ENCODE measurements at places on chromosomes 2 and 18.

GRCh38 chr2:64990876-64991275 is 1.7 kb downstream of the SLC1A4 start:
- no peak for DNase-seq

GRCh38 chr2:188944442-188944841 is 29.7 kb upstream of the COL3A1 start:
- no peak for DNase-seq

- DNase-seq: no peak
Measured at GRCh38 chr18:22368021-22368420, 49.7 kb downstream of the CTAGE1 start.

GRCh38 chr18:27042177-27042576 is 142.9 kb downstream of the CHST9 start:
- DNase-seq: no peak

- DNase-seq: no peak
Measured at GRCh38 chr2:174025271-174026121, 60.3 kb upstream of the SP3 start.

GRCh38 chr18:61502472-61502871 is 169.2 kb downstream of the CDH20 start:
- DNase-seq: no peak

DNA sequence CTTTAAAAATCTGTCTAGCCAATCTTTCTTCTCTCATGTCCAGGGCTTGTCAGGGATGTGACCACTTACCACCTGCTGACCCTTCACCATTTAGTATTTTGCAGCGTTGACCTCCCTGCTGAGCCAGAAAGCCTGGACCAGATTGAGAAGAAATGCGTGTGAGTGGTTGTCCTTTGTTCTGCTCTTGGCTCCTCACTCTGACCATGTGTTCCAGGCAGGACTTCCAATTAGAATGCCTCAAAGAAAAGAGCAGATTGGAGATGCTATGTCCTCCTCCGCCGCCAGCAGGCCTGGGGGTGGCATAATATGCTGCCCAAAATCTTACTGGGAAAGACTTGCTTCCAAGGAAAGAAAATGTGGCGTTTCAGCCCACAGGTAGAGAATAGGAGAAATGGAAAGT is 894.1 kb downstream of the SLC4A3 start:
- no peak for DNase-seq

- DNase-seq: no peak
Measured at GRCh38 chr2:96957244-96957643, 29.1 kb downstream of the FAM178B start.

GRCh38 chr2:195150819-195151218 is 506.2 kb upstream of the SLC39A10 start:
- DNase-seq: no peak

DNA sequence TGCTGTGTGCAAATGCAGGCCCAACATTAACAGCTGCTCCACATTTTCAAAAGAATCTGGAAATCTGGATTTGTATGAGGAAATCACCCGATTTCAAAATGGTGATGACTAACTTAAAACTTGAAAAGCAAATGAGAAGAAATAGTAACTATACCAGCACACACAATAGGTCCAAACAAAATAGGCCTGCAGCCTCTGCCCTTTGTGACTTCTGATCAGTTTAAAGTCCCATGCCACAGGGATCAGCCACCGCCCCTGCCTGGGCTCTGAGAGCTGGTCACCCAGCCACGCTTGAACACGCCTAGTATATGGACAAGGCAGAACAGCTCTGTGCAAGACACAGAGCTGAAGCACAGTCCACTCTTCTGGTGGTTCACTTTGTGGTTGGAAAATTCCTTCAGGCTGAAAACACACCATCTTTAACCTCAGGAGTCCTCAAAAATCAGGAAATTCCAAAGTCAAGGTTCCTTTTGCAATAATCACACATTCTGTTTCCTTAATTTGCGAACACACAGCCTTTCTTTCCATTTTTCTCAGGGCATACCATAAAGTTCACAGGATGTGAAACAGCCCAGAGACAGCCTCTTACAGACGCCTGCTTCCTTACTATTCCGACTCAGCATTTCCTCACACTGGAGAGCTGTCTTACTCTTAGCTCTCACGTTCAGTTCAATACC is 150.1 kb upstream of the RIOK3 start:
- no peak for DNase-seq

DNA sequence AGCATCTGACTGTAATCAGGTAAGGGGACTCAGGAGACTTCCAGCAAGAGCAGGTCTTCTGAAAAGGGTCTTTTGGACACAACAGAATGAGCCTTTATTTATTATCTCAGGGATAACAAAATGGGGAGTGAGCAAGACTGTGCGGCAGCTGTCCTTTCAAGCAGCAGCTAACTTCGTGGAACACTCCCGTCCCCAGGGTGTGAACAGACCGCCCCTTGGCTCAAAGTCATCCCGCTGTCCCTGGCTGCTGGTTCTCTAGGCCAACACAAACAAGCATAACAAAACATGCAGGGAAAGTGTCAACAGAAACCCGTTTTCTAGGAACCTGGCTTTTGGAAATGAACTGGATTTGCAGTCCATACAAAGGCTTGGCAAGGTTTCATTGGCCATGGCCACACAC is 787.9 kb upstream of the FANCL start:
- no peak for DNase-seq

GRCh38 chr18:12658426-12659138 is 675 bp upstream of the SPIRE1 start:
- DNase-seq: no peak

DNA sequence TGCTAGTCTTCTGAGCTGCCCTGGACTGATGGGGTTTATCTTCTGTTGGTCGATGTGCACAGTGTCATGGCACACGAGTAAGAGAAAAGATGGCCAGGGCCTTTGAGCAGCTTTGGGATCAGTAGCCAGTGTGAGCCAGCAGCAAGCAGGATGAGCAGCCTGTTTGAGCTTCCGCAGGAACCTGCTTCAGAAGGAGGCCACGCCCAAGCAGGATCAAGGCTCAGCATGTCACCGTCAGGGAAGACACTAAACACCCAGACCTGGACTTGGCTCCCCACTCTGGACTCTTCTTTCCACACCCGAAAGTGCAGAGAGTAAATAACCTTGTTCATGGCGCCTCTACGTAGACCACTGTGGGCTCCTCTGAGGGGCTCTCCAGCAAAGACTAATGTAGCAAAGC is 25.2 kb upstream of the ASB1 start:
- DNase-seq: no peak

GRCh38 chr18:72623444-72623843 is 79.3 kb upstream of the CBLN2 start:
- no peak for DNase-seq

DNA sequence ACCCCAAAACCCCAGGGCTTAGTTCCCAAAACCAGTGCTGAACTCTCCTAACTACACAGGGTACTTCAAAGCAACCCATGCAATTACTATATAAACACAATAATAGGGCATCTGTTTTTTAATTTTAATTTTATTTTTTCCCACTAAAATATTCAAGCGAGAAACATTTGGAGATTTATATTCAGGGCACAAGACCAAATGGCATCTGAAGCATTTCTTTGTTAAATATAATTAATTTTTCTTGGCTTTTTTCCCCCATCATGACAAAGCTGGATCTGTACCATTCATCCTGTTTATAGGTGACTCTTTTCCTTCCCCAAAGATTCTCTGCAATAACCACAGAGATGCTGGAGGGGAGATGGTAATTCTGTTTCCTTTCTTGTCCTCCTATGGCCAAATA is 18.1 kb upstream of the HDAC4 start:
- no peak for DNase-seq

GRCh38 chr2:109290887-109291643 is 162.1 kb downstream of the SH3RF3 start:
- no peak for DNase-seq

- no peak for DNase-seq
Measured at GRCh38 chr2:235642446-235643098, 148.7 kb downstream of the AGAP1 start.

DNA sequence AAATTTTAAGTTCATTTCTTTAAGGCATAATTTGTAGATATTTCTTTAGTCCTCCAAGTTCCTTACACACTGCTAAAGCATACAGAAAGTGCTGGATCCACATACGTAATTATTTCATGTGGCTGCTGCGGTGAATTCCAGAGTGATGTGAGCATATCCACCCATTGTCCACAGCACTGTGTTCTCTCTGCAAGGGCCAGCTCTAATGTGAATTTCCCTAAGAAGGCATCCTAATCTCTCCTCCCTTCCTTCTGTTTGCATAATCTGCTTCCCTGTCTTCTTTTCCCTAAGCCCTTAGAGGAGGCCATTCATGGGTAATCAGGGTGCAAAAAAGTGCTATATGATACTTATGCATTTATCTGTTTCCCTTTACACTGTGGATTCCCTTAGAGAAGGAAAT is 57.2 kb downstream of the COBLL1 start:
- no peak for DNase-seq

DNA sequence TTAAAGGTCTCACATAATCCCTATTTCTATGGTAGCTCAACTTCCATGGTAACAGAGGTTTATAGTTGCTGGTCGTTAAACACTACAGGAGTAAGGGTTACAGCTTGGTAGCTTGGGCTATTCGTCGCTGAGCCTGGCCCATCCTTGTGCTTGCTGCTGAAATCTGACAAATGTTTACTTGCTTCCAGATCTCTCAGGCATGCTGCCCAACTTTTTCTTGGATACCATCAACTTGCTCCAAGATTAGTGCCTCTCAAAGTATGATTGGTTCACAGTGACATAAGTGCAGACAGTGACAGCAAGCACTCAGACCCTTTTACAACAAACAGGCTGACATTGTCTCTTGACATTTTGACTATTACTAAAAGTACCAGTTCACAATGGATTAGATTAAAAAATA is 231.8 kb downstream of the KCNS3 start:
- DNase-seq: no peak

DNA sequence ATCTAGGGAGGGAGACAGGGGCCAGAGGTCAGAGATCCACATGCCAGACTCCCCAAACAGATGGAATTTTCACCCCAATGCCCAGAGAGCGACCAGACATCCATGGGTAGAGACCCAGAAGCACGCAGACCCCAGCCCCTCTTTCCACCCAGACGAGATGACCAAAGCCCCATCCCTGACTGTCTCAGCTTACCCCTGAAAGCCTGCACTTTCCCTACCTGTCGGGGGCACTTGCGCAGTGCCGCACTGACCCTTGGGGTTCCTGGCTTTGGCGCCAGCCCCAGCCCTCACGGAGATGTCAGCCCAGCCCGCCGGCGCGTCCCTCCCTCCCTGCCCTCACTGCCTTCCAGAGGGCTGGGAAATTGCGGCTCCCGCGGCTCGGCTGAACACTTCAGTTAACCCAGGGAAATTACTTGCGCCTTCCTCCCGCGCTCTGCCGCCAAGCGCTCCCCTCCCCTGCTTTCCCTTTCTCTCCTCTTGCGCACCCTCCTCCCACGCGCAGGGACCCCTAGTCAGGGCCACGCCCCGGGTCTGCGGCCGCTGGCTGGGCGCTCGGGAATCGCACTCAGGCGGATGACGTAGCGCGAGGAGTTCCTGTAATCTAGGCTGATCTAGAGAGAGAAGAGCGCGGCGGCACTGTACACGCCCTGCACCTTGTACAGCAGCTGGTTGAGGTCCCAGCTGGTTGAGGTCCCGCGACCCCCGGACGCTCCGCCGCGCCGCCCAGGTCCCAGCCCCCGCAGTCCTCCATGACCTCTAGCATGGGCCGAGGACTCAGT is 12.0 kb downstream of the ALPG start:
- DNase-seq: no peak

Measured in stimulated activated CD4-positive, alpha-beta T cell treated with anti-CD3 and anti-CD28 coated beads, Interleukin-1b, Interleukin-23, amount 100 ng/mL, for 1 hour (primary cell).